ENCODE measurements at places on chromosomes 2 and 18.

- no peak for DNase-seq
Observed at GRCh38 chr2:43265421-43265820, 39.0 kb upstream of the ZFP36L2 start.

DNA sequence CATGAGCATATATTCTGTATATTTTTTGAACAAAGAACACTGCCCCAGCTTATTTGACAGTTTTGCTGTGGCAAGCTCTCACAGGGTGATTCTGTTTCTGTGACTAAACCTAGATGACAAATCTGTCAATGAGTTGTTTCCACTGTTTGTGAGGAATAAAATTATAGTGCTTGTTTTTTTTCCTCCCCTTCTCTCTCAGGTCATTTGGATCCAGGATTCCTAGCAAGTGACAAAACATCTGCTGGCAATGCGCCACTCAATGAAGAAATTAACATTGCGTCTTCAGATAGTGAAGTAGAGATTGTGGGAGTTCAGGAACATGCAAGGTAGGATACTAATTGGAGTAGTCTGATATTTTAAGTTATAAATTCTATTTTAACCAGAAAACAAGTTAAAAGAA is 149.3 kb downstream of the HAUS1 start:
- no peak for DNase-seq

DNA sequence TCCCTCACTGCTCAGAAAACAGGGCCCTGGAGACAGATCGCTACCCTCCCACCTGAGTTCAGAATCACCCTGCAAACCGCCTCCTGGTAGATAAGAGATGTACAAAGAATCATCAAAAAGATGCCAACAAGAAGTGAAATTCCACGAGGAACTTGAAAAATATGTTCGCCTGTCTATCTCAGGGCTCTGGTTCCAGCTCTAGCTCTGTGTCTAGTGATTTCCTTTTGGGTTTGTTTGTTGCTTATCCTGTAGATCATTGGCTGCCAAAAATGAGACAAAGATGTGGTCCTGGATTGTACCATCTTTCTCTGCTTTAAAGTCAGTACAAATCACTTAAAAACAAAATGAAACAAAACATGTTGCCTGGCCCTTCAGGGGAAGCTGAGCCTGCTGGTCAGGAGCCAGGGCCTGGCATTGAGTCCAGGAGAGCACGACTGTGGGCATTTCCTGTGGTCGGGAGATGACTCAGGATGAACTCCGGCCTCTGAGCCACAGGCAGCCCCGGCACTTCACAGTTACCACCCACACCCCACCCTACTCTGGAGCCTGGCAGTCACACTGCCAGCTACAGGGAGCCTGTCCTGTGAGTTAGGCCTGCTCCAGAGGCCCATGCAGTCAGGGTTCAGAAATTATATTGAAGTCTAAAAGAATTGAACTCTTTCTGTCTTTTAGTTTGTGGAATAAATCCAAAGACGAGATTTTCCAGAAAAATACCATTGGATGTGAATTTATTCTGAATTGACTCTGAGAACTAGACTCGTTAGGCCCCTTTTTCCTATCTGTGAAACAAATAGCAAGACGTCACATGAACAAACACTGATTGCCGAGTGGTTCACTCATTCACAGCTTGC is 8.0 kb upstream of the ITGB6 start:
- no peak for DNase-seq

- no peak for DNase-seq
Observed at GRCh38 chr2:73292906-73293533, 328 bp downstream of the EGR4 start.

GRCh38 chr2:18487106-18487913 is 73.1 kb downstream of the RDH14 start:
- DNase-seq, result no peak

All from activated T-helper 1 cell treated with anti-CD3 and anti-CD28 coated beads, Interleukin-2, amount 50 U/mL, for 16 hours (primary cell).